Glomerular endothelial cell (primary cell): ENCODE measurements at places on chromosomes 6 and 20. TPM values are rescaled to one million over a fixed set of nuclear protein-coding genes. Genes with fewer than 3 reads are reported as not detected.

The MUCL3 gene
- total RNA-seq, result not detected in 2 replicates

The CRISP3 gene
- not detected in 2 replicates for total RNA-seq

The KCNK17 gene
- not detected in 2 replicates for total RNA-seq

The LY6G5C gene
- 3.7 and 4.1 TPM in 2 replicates for total RNA-seq

The MMUT gene
- 8.2 and 9.0 TPM in 2 replicates for total RNA-seq

The GPX5 gene
- total RNA-seq, result not detected in 2 replicates

The SLC2A10 gene
- total RNA-seq, result 10.8 and 20.6 TPM in 2 replicates

The SLC24A3 gene
- total RNA-seq, result 0.18 TPM in 1 of 2 replicates, not detected in the other

The MYL9 gene
- 51.2 and 91.8 TPM in 2 replicates for total RNA-seq

The KIAA1755 gene
- 0.97 and 6.0 TPM in 2 replicates for total RNA-seq

The SLC22A3 gene
- 0.58 and 0.70 TPM in 2 replicates for total RNA-seq

The B3GAT2 gene
- not detected in 2 replicates for total RNA-seq

The SRMS gene
- total RNA-seq, result not detected in 2 replicates

The TPBG gene
- total RNA-seq, result 19.0 and 27.5 TPM in 2 replicates

The OR2B6 gene
- not detected in 2 replicates for total RNA-seq

The KIF3B gene
- 21.2 and 22.3 TPM in 2 replicates for total RNA-seq

The PARD6B gene
- total RNA-seq, result 0.12 and 1.1 TPM in 2 replicates

The DDX43 gene
- 1.2 TPM in 1 of 2 replicates, not detected in the other for total RNA-seq

The RXRB gene
- 24.6 and 25.2 TPM in 2 replicates for total RNA-seq

The C20orf96 gene
- total RNA-seq, result 5.7 and 9.7 TPM in 2 replicates

The PAK5 gene
- total RNA-seq, result not detected in 2 replicates

The SYNJ2 gene
- total RNA-seq, result 90.2 and 104 TPM in 2 replicates

The WFDC5 gene
- total RNA-seq, result not detected in 2 replicates

The EYS gene
- total RNA-seq, result 0.41 TPM in 1 of 2 replicates, not detected in the other

The MCCD1 gene
- total RNA-seq, result not detected in 2 replicates

The TBX18 gene
- 2.9 and 3.7 TPM in 2 replicates for total RNA-seq

The ID4 gene
- total RNA-seq, result 0.24 and 1.1 TPM in 2 replicates
